ENCODE measurements at places on chromosomes 16 and 17. TPM values are rescaled to one million over a fixed set of nuclear protein-coding genes. Genes with fewer than 3 reads are reported as not detected.

DNA sequence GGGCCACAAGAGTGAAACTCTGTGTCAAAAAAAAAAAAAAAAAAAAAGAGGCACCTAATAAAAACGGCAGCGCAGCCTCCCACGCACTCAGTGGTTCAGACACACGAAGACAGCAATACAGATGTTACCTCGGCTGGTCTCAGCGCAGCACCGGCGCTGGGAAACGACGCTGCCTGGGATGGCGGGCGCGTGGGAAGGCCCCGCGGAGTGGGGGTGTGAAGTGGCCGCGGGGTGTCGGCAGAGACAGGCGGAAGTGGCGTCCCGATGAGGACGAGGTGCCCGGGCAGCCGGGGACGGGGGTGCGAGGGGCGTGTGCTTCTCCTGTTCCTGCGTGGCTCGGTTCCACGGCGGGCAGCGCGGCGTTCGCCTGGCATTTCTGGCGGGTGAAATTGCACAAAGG is 179.4 kb downstream of the BANP start:
- DNase-seq, result no peak

GRCh38 chr17:2138318-2138717 is 83.4 kb downstream of the HIC1 start:
- no peak for DNase-seq

- DNase-seq, result no peak
Measured at GRCh38 chr17:44722254-44722653, 13.8 kb downstream of the DBF4B start.

GRCh38 chr16:56986361-56986760 is 3.0 kb upstream of the NLRC5 start:
- no peak for DNase-seq

- DNase-seq, result peak; percentile 38
Measured at GRCh38 chr17:82399041-82399441, 19.1 kb upstream of the HEXD start.

Gene PMFBP1
- total RNA-seq, result 13.1 TPM

DNA sequence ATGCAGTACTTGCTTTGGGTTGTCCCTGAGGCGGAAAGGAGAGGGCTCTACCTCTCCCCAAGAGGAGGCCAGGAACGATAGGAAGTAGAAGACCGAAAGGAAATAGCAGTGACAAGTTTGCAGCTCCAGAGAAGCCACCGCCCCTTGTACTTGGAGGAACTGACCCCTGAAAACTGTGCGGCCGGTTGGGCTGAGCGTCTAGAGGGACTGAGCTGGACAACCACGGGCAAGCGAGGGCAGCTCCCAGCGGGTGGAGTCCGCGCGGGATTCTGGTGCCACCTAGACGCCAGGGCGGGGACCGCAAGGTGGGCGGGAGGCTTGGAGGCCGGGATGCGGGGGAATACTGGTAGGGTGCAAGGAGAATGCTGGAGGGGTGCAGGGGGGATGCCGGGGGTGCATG is 1.3 kb upstream of the SLC6A4 start:
- DNase-seq, result peak; percentile 64

- no peak for DNase-seq
Measured at GRCh38 chr17:48368352-48368908, 61.6 kb downstream of the SKAP1 start.

- DNase-seq, result peak; percentile 61
Measured at GRCh38 chr16:6081320-6081976, 983.9 kb upstream of the EEF2KMT start.

DNA sequence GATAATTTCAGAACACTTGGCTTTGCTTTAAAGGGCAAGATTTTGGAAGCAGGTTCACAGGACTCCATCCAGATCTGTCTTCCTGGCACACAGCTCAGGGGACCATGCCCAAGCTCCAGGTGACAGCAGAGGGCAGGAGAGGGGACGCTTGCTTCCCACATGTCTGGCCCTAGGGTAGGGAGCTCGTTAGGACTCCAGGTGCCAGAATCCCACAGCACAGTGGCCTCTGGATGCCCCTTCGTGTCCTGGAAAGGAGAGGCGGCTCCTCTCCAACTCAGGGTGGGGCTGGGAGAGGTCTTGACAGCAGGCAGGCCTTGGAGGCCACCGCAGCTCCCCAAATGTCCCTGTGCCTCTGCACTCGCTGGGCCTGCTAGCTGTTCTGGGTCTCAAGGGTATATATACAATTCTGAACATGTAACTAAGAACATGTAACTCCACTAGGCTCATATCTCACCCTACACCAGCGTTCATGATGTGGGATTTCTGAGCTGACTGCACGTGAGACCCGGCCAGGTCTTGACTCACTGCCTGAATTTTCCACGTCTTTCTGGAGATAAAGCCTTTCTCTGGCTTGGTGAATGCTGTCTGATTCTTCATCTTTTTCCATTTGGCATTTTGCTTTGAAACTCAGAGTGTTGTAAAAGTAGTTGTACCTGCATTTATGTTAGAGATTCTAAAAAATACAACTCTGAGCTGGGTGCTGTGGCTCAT is 52.8 kb downstream of the MARCHF10 start:
- no peak for DNase-seq

GRCh38 chr16:27685807-27686206 is 135.9 kb downstream of the KATNIP start:
- DNase-seq, result no peak

Gene SEC14L5
- 3.1 TPM for total RNA-seq

- DNase-seq, result no peak
Measured at GRCh38 chr17:11720816-11721215, 122.5 kb downstream of the DNAH9 start.

- DNase-seq, result no peak
Measured at GRCh38 chr16:80993834-80994233, 12.9 kb downstream of the CMC2 start.

DNA sequence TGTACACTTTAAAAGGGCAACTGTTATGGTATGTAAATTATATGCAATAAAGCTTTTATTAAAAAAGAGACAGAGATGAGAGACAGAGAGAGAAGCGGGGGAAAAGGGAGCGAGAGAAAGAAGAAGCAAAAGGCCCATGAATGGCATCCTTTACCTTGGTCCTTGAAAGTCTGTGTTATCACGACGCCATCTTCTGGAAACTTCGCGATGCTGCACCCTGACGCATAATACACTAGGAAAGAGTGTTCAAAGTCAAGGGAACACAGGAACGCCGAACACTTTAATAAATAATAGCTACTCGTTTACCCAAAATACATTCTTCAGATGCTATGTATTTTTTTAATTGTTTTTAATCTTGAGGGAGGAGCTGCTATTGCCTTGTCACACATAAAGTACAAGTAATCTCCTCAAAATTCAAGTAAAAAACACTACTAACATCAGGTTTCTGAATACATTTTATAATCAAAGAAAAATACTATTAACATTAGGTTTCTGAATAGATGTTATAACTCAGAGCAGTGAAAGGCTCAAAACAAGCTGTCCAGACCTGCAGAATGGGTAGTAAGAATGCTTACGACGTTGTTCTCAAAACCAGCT is 23.0 kb upstream of the SLC38A8 start:
- DNase-seq, result peak; percentile 73

- no peak for DNase-seq
Measured at GRCh38 chr16:11791144-11791828, 5.8 kb downstream of the ZC3H7A start.

Gene NECAB2
- total RNA-seq, result 112 TPM

- DNase-seq, result no peak
Measured at GRCh38 chr17:49401971-49402611, 12.6 kb downstream of the PHB1 start.

DNA sequence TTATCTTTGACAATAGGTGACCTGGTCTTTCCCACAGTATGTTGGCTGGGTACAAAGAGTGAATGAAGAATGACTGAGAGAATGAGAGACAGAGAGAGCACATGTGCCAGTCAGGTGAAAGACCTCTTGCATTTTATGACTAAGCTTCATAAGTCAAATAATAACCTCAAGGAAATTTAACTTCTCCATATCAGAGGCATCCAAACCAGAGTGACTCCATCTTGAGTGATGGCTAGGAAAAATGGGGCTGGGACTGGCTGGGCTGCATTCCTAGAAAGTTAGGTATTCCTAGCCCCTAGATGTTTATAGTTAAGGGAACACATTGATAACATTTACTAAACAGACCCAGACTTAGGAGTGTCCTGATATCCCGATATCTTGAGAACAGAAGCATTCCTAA is 3.9 kb upstream of the RBL2 start:
- DNase-seq, result no peak

Gene CIBAR2
- total RNA-seq, result not detected

DNA sequence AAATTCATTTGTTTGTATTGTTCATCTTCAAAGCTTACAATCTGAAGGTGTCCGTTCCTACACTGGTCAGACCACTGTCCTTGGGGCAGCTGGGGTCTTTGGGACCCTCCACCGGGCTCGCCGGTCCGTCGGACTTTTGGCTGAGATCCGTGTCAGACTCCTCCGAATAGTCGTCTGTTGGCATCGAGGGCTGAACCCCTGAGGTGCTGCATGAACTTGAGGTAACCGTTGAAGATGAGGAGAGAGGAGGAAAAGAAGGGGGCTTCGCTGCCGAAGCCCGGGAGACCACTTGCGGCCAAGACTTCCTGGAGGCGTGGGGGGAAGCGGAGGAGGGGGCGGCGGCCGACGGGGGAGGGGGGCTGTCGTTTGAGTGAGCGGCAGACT is 260.8 kb downstream of the ZFHX3 start:
- no peak for DNase-seq

Gene BCAS3
- total RNA-seq, result 44.8 TPM

GRCh38 chr16:61862221-61863155 is 173.8 kb downstream of the CDH8 start:
- DNase-seq, result no peak

DNA sequence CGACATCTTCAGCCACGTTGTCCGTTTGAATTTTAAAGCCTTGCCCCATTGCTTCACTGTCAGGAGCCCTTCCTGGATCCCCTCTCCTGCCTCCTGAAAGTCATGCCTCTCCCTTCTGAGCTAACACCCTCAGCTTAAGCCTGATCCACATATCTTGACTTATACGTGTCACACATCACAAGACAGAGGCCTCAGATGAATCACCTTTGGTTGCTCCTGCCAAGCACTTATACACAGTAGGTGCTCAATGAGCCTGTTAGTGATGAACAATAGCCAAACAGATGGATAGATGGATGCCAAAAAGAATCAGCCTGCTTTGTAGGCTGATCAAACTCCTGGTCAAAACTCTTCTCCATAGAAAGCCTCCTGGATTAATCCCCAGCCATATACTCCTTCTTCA is 31.8 kb downstream of the PITPNM3 start:
- no peak for DNase-seq

DNA sequence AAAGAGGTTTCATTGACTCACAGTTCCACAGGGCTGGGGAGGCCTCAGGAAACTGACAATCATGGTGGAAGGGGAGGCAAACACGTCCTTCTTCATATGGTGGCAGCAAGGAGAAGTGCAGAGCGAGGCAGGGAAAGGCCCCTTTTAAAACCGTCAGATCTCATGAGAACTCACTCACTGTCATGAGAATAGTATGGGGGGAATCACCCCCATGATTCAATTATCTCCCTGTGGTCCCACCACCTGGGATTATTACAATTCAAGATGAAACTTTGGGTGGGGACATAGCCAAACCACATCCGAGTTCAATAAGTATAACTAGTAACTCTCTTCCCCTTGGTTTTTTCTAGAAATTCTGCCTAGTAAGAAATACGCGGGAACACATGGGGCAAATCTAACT is 94.9 kb downstream of the AXIN2 start:
- no peak for DNase-seq

DNA sequence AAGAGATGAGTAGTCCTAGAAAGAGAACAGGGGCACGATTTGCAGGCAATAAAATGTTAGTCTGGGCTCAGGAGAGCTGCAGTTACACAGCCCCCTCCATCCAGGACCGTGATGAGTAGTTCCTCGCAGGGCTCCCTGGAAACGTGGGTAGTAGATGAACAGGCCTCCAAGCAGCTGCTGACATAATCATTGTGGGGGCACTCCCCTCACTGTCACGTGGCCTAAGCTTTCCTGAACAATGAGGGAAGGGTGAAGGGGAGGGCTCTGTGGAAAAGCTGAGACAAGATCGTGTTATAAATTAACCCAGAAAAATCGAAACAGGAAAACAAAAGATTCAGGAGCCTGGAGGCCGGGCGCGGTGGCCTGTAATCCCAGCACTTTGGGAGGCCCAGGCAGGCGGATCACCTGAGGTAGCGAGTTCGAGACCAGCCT is 1.3 kb upstream of the PER1 start:
- DNase-seq, result peak; percentile 43

DNA sequence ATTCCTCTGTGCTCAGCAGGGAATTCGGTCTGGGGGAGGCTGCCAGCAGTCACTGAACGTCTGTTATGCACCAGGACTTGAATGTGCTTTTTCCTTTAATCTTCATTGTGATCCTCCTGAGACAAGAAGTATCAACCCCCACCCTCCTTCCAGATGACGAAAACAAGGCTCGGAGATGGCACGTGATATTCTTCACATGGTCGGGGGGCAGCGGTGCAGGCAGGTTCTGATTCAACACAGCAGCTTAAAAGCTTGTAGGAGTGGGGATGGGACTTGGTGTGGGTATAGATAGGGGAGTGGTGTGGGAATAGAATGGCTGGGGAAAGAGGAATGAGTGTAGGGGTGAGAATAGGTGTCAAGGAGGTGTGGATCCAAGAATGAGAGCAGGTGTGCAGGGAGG is 6.4 kb downstream of the NECAB2 start:
- DNase-seq, result no peak

GRCh38 chr16:79089735-79090284 is 510.7 kb downstream of the MAF start:
- no peak for DNase-seq

DNA sequence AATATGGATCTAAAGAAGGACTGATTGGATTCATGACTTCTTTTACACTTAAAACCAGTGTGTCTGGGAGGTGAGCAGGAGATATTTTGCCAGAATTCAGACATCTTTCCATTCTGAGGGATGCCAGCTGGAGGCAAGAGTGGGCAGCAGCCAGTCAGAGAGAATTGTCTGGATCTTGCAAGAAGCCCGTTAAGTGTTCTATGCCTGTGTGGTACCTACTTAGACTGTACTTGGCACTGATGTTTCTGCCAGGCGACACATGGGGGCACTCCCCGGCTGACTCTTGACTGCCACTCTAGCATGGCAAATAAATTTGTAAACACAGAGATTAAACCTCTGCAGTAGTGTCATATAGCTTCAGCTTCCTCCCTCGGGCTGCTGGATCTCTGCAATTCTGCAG is 247.7 kb downstream of the UTP18 start:
- no peak for DNase-seq

GRCh38 chr16:54822492-54822891 is 108.2 kb upstream of the IRX5 start:
- DNase-seq, result no peak

Gene RSKR
- total RNA-seq, result 44.5 TPM

DNA sequence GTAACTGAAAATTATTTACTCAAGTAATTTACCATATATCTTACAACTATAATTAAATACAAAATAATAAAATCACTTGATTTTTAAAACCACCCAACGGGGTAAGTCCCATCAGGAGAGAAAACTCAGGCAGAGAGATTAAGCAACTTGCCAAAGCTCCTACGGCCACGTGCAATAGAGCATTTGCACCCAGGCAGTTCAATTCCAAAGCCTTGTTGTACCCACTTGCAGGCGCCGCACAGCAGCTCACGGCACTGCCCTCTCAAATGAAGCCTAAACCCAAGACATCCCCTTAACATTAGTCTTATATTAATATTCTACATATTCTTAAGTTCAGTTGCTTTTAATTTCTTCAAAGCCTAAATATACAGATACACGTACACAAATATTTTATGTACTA is 75.7 kb downstream of the SPAG9 start:
- peak; percentile 43 for DNase-seq
